Heart left ventricle (tissue), 16 donors: ENCODE measurements at places on chromosomes 7 and 10.

GRCh38 chr10:29849886-29850285 is 209.5 kb downstream of the JCAD start:
- DNase-seq: no peak

DNA sequence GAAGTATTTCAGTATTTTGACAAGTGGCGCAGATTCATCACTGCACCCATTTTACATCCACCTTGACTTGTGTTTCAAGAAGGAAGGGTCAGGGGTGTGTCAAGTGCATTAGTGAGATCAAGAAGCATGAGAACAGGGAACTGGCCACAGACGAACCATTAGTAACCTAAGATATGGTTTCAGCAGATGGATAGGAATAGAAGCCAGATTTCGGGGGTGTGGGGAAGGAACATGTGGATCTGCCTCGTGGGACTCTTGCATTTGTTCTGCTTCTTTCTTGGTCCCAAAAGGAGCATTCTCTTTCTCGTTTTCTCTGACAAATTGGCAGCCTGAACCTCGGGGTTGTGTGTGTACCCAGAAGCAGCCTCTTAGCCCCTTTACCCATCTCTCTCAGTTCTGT is 9.6 kb downstream of the DENND2A start:
- DNase-seq: peak; percentile 42

DNA sequence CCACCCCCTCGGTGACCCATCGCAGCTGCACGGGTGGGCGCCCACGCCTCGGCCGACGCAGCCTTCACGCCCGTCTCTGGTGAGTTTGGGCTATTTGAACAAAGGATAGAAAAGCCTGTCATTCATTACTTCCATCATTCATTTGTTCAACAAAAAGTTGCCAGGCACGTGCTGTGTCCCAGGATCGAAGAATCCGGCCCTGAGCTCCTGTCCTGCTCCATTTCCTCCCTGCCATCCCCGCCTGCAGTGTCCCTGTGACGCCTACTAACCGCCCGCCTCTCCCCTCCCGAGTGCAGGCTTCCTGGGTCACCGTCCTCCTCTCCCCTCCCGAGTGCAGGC is 340.1 kb downstream of the WDR37 start:
- DNase-seq: no peak

- no peak for DNase-seq
Observed at GRCh38 chr7:106255246-106255645, 29.5 kb downstream of the NAMPT start.

GRCh38 chr7:42485301-42485766 is 248.3 kb upstream of the GLI3 start:
- DNase-seq: no peak

DNA sequence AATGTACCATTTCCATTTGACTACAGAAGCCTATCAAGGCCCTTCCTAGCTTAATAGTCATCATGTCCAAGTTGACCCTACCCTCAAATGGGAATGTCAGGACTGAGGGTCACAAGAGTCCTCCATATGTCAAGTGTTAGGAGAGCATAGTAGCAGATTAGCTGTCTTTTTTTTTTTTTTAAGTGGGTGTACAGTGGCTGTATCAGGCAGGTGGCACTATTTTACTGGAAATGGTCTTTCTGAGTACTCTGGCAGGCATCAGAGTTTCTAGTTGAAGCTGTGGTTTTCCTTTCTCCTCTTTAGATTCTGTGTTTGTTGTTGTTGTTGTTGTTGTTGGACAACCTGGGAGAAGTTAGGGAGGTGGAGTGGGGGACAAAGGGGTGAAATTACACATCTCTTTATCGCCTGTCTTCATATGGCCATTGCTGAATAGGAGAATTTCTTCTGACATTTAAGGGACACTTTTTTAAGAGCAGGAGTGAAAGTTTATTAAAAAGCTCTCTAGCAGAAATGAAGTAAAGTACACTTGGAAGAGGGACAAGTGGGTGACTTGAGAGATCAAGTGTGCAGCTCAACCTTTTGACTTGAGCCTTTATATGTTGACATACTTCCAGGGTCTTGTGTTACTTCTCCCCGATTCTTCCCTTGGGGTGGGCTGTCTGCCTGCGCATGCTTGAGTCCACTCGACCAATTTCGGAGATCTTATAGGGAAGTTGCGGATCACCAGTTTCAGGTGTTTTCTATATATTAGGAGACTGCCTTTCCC is 104.1 kb upstream of the FOXP2 start:
- no peak for DNase-seq
